Right cardiac atrium (tissue), 5 donors: ENCODE measurements at places on chromosomes 16 and 17.
A peak's percentile ranks its signal among the peaks of the same experiment; 100 is the strongest.

DNA sequence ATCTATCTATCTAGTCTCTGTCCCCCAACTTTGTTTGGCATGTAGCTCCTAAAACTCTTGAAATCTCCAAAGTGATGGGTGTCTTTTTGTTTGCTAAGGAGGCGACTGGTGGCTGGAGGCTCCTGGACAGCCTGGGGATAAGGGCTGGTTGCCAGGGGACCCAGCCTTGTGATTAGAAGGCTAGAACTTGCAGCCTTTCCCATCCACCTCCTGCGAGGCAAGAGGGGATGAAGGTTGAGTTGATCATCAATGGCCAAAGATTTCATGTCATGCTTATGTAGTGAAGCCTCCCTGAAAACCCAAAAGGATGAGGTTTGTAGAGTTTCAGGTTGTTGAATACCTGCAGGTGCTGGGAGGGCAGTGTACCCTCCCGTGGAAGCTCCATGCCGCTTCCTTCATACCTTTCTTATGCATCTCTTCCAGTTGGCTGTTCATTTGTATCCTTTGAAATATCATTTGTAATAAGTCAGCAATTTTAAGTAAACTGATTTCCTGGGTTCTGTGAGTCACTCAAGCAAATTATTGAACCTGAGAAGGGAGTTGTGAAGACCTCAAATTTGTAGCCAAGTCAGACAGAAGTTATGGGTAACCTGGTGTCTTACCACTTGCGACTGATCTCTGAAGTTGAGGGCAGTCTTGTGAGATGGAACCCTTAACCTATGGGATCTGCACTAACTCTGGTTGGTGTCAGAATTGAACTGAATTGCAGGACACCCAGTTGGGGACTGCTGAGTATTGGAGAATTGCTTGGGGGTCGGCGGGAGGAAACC lies 202.4 kb downstream of the SEC14L1 start:
- no peak for DNase-seq

DNA sequence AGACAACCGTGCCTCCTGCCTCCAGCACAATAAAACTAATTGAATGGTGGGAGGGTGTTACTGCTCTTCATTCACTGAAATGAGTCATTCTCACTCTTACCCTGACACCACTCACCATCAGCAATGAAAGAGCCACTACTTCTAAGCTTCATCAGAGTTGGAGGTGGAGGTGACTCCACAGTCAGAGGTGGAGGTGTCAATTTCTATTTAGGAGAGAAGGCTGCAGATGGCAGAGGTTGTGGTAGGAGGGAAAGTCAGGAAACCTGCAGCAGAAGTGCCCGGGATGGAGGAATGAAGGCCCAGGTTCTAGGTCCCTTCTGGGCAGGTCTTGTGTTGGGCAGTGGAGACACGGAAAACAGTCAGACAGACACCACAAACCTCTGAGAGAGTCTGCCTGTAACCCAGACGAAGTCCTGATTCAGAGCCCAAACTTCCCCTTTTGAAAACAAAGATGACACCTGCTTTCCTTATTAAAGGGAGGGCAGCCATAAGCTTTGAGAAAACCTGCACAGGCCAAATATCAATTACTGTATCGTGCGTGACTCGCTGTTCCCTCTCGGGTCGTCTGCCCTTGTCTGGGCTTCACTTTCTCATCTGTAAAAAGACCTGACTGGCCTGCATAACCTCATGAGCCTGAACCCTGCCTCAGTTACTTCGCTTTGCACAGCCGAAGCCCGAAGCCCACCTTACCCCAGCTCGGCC lies 668 bp downstream of the ATPAF2 start:
- DNase-seq: no peak

DNA sequence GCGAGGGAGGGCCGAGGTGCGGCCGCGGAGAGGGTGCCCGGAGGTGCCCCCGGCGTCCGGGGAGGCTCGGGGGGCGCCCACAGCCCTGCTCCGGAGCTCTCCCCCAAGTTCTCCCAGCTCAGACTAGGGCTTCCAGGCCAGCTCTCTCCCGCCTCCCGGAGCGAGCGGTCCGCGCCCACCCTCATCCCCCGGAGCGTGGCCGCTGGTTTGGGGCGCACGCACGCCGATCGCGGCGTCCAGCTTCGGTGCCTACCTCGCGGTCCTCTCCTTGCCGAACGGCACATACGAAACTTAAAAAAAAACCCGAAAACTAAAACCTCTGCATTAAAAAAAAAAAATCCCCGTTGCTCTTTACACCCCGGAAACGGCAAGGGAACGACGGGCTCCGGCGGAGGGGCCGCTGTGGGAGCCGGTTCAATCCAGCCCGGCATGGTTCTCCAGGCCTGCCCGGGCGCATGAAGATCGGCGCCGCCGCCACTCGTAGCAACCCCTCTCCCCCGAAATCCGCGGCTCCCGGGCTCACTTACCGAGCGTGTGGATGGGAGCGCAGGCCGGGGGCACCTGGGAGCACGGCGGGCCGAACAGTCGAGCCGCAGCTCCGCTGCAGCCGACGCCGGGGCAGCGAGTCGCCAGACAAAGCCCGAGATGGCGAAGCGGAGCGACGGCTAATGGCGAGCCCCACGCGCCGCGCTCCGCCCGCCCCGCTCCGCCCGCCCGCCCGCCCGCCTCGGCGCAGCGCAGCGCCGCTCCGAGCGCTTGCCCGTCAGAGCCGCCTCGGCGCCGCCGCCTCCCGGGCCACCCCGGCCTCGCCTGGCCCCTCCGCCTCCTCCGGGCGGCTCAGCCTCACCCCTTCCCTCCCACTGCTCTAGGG lies 973 bp upstream of the UBTF start:
- DNase-seq: peak; percentile 59

GRCh38 chr17:56141046-56141839 lies 12.0 kb upstream of the ANKFN1 start:
- DNase-seq: no peak

DNA sequence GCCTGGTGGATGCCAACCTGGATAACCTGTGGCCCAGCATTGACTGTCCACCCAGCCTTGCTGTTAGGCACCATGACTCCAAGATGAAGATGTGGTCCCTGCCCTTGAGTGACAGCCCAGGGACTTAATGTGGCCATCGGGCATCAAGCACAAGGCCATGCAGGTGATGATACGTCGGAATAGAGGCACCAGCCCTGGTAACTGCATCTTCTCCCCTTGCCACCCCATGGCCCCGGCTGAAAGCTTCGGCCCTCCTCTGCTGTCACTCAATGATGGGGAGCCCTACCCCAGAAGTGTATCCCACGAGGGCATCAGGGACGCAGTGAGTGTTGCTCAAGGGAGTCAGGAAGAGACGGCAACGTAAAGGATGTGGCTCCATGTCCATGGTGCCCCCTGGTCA lies 2.0 kb downstream of the NT5C start:
- no peak for DNase-seq

DNA sequence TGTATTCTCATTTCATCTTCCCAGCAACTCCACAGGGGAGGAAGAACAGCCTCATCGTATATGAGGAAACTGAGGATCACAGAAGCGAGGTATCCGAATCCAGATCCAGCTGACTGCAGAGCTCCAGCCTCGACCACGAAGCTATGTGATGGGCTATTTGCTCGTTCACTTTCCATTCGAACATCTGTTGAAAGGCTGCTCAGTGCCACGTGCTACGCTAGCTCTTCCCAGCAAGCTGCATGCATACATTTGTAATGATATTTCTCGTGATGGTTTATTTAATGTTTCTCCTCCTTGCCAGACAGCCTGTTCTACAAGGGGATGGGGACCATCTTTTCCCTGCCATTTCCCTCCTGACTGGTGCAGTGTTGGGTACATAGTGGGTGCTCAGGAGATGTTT lies 48.4 kb upstream of the RCVRN start:
- DNase-seq: no peak

- no peak for DNase-seq
Measured at GRCh38 chr16:76265434-76266045, 11.7 kb upstream of the CNTNAP4 start.

- no peak for DNase-seq
Measured at GRCh38 chr16:83674931-83675535, 132.7 kb upstream of the HSBP1 start.

- no peak for DNase-seq
Measured at GRCh38 chr16:48321317-48322036, 63.7 kb downstream of the SIAH1 start.

- peak; percentile 79 for DNase-seq
Measured at GRCh38 chr16:17296431-17296830, 174.3 kb downstream of the XYLT1 start.

- DNase-seq: no peak
Measured at GRCh38 chr16:85157372-85157771, 45.1 kb upstream of the CIBAR2 start.
